Islet precursor cell (in vitro differentiated cells): ENCODE measurements at places on chromosomes 11 and 22.

- DNase-seq: no peak
Observed at GRCh38 chr11:92317721-92318120, 93.1 kb downstream of the FAT3 start.

DNA sequence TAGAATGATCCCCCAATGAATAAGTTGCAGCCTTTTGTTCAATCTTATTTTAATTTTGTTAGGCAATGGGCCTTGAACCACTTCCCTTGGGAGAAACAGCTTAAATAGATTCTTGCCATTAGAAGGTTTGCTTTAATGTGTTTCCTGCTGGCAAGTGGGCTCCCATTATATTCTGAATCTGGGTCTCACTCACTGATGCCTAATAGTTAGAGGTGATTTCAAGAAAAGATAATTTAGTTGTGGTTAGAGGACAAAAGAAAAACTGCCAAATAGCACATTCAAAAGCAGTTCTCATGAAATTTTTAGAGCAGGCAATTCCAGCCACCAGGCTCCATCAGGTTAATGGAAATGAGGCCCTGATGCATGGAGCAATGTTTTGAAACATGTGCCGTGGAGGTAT lies 362.6 kb upstream of the CHORDC1 start:
- DNase-seq: no peak

- peak; percentile 69 for DNase-seq
Observed at GRCh38 chr22:24950272-24950902, 2.1 kb upstream of the KIAA1671 start.

- DNase-seq: peak; percentile 75
Observed at GRCh38 chr11:132744771-132745170, 787.5 kb downstream of the OPCML start.

GRCh38 chr11:79185351-79185750 lies 255.5 kb downstream of the TENM4 start:
- no peak for DNase-seq

- no peak for DNase-seq
Observed at GRCh38 chr11:86902345-86902744, 52.9 kb downstream of the FZD4 start.

DNA sequence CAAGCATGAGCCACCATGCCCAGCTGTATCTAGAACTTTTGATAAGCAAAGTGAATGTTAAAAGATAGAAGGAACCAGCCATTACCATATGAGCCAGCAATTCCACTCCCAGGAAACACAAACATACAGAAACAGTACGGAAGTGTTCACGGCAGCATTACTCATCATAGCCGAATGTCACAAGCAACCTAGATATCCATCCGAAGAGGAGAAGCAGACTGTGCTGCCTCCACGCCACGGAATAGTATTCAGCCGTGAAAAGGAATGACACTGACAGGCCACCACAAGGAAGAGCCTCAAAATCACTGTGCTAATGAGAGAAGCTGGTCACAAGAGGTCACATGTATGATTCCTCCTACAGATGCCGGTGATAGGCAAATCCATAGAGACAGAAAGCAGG lies 17.6 kb upstream of the MGAT3 start:
- DNase-seq: no peak

DNA sequence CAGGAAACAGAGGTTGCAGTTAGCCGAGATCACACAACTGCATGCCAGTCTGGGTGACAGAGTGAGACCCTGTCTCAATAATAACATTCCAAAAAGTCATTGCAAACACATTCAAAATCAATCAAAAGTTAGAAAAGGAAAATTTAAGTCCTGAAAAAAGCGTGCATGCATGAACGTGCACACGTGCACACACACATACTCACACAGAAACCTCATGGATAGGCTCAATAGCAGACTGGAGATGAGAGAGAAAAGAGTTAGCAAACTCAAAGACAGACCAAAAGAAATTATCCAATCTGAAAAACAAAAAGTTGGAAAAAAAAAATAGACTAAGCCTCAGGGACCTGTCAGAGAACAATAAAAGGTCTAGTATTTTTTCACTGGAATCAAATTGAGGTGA lies 1005.6 kb downstream of the TBC1D22A start:
- DNase-seq: no peak

- DNase-seq: peak; percentile 90
Observed at GRCh38 chr22:43275545-43276317, 67.4 kb downstream of the SCUBE1 start.

GRCh38 chr11:3947061-3947460 lies 91.6 kb downstream of the STIM1 start:
- DNase-seq: no peak

DNA sequence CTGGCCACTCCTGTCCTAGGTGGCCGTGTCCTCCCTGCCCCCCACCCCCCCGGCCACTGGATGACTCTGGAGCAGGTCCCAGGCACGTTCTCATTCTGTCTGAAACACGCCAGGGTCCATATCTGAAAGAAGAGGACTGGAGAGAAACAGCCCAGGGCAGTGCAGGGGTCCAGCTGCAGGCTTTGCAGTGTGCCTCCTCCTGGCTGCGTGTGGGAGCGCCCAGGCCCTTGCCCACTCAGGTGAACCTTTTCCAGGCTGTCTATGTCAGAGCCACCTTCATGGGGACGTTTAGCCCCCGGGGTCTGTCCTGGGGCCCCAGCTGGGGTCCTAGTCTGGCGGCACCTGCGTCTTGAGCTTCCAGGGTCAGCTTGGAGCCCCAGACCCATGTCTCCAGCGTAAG lies 15.6 kb downstream of the GRAMD4 start:
- DNase-seq: peak; percentile 84

DNA sequence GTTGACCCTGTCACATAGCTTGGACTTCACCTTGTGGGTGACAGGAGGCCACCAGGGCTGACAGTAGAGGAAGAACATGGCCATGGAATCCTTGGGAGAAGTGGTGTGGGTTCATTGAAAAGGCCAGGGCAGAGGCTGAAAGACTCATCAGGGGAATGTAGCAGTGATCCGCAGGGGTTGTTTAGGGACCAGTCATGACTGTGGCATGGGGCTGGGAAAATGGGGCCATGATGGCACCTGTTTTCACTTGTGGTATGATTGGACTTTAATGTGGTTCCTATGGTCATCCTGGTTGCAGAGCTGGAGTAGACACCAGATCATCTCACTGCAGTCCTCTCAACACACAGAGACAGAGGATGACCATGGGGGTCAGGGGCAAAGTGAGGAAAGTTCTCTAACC lies 66.7 kb upstream of the MYEOV start:
- peak; percentile 29 for DNase-seq

DNA sequence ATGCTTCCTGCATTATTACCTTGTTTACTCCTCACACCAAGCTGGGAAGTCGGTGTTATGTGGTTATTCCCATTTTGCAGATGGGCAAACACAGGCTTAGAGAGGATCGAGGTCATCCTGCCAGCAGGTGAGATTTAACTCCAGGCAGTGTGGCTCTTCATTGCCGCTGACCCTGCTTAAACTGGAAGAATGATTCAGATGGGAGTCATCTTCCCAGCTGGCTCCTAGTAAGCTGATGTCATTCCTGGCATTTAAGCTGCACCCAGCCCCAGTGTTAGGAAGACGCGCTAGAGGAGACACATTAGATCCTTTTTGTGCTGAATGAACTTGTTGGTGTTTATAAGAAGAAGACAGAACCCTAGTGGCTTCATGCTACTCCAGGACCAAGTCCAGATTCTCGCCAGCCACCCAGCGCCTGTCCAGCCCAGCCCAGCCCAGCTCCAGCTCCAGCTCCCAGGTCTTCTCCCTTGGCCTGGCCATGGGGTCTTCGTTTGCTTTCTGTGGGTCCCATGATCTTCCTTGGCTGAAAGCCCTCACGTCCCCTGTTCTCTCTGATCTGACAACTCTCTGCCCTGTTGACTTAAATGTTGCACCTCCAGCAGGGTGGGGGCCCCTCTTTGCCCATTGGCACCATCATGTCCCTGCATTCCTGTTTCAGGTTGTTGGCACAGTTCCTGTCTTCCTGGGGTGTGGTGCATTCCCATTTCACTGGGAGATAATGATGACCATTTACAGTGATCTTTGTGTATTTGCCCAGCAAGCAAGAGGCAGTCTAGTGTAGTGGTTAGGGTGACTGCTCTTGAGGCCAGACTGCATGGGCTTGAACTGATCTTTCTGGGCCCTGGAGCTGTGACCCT lies 13.6 kb downstream of the PARVB start:
- peak; percentile 77 for DNase-seq

DNA sequence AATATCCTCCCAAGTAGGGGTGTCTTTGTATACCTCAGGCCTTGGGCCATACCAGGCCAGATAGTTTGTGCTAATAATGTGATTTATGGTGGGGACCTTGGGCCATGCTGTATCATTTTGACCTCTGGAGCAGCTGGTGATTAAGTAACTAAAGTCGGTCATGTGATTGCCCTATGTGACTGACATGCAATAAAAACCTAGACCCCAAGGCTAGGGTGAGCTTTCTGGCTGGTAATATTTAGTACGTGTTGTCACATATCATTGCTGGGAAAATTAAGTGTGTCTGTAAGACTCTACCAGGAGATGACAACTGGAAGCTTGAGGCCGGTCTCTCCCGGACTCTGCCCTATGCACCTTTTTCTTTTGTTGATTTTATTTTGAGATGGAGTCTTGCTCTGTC lies 12.6 kb upstream of the TFIP11 start:
- no peak for DNase-seq

DNA sequence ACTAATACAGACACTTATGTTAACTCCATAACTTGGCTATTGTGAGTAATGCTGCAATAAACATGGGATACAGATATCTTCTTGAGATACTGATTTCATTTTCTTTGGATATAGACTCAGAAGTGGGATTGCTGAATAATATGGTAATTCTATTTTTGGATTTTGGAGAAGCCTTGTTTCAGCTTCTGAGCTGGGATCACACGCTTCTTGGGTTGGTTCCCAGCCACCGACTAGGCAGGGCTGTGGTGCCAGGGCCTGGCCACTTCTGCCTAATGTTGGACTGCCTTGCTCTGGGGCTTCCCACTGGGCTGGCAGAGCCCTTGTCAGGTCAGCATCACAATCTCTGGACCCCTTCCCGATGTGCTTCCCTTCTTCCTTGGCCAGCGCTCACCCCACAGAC lies 14.0 kb upstream of the MCHR1 start:
- no peak for DNase-seq

DNA sequence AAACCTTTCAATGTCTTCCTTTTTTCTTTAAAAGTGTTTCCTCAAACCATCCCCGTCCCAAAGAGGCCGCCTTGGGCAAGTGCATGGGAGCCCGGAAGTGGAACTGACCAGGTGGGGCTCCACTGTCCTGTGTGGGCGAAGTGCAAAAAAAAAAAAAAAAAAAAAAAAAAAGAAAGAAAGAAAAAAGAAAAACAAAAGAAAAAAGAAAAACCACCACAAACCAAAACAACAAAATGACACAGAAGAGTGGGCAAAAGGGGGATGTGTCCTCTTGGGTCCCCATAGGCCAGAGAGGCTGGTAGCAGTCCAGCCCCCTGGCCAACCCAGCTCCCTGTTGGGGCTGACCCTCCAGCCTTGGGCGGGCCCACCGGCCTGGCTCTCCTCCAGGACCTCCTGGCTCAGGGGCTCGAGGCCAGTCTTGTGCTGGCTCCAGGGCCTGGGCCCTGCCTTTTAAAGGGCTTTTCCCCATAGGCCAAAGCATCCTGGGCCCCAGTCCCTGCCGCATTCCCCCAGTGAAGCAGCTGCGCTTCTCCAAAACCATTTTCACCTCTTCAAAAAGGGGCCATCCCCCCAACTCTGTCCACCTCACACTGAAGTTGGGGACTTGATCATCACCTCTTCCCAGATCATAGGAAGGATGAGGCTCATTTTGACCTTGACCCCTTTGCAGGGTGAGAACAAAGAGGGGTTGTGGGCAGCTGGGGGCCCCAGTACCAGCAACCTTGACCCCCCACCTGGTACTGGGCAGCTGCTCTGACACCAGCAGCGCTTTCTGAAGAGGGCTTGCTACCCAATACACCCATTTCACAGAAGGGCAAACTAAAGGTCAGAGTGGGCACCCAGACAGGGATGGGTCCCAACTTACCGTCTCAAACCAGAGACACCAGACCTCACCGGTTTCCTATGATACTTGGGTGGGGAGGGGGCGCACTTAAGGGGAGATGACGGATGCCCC lies 9.4 kb downstream of the CBX6 start:
- DNase-seq: peak; percentile 52

DNA sequence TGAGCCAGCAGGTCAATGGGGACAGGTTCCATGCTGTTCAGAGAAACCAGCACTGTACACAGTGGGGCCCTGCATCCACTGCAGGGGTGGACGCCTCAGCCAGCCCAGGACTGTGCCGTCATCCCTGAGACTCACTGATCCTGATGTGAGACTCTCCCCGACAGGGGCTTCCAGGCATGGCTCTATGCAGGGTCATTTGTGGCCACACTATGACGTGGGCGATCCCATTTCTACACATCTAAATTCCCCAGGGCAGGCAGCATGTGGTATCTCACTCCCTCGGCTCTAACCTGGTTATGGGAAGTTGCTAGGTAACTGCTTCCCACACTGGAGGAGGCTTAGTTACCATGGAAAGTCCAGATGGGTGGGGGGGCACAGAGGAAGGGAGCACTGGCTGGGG lies 14.2 kb upstream of the FAM83F start:
- DNase-seq: peak; percentile 49

DNA sequence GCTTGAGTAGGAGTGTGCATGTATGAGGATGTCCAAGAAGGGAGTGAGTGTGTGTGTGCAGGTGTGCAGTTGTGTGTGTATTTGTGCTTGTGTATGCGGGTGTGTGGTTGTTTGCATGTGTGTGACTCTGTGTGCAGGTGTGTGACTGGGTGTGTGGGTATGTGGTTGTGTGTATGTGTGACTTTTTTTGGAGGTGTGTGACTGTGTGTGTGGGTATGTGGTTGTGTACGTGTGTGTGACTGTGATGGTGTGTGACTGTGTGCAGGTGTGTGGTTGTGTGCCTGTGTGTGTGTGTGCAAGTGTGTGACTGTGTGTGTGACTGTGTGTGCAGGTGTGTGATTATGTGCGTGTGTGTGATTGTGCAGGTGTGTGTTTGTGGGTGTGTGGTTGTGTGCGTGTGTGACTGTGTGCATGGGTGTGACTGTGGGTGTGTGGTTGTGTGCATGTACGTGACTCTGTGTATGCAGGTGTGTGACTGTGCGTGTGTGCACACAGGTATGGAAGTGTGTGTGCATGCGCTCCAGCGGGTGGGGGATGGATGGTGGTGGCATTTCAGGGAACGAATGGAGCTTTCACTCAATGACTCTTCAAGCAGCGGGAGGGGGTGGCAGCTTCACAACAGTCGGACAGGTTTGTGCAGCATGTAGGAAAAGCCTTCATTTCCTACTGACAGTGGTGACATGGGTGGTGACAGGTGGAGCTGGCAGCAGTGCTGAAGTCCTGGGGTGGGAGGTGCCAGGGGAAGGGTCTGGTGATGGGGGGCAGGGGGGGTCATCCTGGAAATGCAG lies 47.6 kb downstream of the CACNA1I start:
- no peak for DNase-seq

DNA sequence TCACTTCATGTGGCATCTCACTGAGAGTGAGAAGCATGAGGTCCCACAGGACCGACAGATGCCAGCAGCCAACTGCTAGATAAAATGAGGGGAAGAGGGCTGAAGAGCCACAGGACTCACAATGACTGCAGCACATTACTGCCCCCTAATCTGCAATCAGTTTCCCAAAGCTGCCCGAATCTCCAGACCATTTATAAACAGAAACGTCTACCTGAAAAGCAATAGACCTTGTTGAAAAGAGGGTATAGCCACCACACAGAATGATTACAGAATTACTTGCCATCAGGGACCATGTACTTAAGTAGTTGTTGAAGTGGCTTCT lies 12.4 kb upstream of the TEF start:
- no peak for DNase-seq
